Lung (tissue), 17 donors: ENCODE measurements at places on chromosomes 4 and X. TPM values are rescaled to one million over a fixed set of nuclear protein-coding genes. Genes with fewer than 3 reads are reported as not detected.

The PCYT1B gene
- total RNA-seq, result 5.0 TPM

The CXCL11 gene
- total RNA-seq, result 0.58 TPM

The PNMA6E gene
- total RNA-seq, result not detected

The DOK7 gene
- total RNA-seq, result 0.63 TPM

The MAOA gene
- total RNA-seq, result 187 TPM

The IL13RA2 gene
- total RNA-seq, result 3.3 TPM

DNA sequence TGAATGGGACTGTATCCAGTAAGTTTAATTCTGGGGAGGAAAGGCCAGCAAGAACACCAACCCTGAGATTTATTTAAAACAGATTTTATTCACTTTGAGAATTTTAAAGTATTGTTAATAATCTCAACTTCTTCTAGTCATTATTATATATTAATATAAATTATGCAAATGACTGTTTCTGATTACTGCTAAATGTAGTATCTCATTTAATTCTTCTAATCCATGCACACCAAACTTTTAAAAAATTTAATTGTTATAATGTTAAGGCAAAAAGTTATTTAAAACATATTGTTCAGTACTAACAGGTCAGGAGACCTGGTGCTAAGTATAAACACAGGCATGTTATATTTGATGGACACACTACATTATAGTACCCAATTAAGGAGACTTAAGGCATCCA is 8.1 kb downstream of the RLIM start:
- no peaks in the 10 kb centered on the region for H3K4me1 ChIP-seq
- no peak for DNase-seq
- no peak overlapping the region for H3K27ac ChIP-seq

- no peaks in the 10 kb centered on the region for H3K36me3 ChIP-seq
- no peaks in the 10 kb centered on the region for H3K27me3 ChIP-seq
- no peak overlapping the region for H3K4me3 ChIP-seq
- H3K4me1 ChIP-seq, result no peaks in the 10 kb centered on the region
These were observed 394.7 kb upstream of the ATOH1 start for GRCh38 chr4:93433840-93434239.

GRCh38 chrX:50407976-50408375 is 62.6 kb downstream of the DGKK start:
- H3K4me1 ChIP-seq, result no peaks in the 10 kb centered on the region
- no peaks in the 10 kb centered on the region for H3K36me3 ChIP-seq
- DNase-seq, result no peak
- no peak overlapping the region for H3K27ac ChIP-seq

DNA sequence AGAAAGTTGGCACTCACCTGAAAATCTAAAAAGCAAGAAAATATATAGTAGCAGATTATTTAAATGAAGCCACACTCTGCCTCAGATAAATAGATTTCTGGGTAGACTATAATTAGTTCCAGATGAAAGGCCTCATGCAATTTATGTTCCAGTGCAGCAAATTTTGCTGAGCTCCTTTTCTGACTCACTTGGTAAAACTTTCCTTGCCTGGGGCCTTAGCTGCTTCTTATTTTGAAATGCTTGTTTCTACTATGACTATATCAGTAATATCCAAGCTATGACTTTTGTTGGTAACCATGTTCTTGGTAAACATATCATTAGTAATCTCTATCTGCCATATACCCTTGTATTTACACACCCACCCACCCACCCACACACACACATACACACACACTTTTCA is 961.8 kb downstream of the SH3BGRL start:
- no peaks in the 10 kb centered on the region for H3K36me3 ChIP-seq
- H3K4me3 ChIP-seq, result no peak overlapping the region
- H3K27ac ChIP-seq, result no peak overlapping the region
- no peaks in the 10 kb centered on the region for H3K27me3 ChIP-seq

- no peak overlapping the region for H3K27ac ChIP-seq
- H3K27me3 ChIP-seq, result no peaks in the 10 kb centered on the region
- H3K36me3 ChIP-seq, result no peaks in the 10 kb centered on the region
- H3K4me1 ChIP-seq, result no peaks in the 10 kb centered on the region
- H3K4me3 ChIP-seq, result no peak overlapping the region
These were observed 747.2 kb downstream of the STPG2 start for GRCh38 chr4:97396097-97396496.

DNA sequence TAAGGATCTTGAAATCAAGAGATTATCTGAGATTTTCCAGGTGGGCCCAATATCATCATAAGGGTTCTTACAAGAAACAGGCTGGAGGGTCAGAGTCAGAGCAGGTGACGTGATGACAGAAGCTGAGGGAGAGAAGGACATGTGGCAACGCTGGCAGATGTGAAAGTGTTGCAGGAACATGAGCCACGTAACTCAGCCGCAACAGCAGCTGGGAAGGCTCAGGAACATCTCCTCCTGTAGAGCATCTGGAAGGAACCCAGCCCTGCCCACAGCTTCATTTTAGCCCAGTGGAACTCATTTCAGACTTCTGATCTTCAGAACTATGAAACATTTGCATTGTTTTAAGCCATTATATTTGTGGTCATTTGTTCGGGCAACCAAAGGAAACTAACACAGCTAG is 156.3 kb upstream of the VEGFC start:
- DNase-seq, result peak; percentile 88
- no peak overlapping the region for H3K27ac ChIP-seq
- no peaks in the 10 kb centered on the region for H3K36me3 ChIP-seq
- peaks cover 30% of the 10 kb centered on the region for H3K4me1 ChIP-seq
- no peak overlapping the region for H3K4me3 ChIP-seq

GRCh38 chr4:117328333-117328732 is 243.0 kb upstream of the TRAM1L1 start:
- peak; percentile 3 for DNase-seq
- no peak overlapping the region for H3K27ac ChIP-seq
- H3K4me1 ChIP-seq, result no peaks in the 10 kb centered on the region
- H3K4me3 ChIP-seq, result no peak overlapping the region
- no peaks in the 10 kb centered on the region for H3K36me3 ChIP-seq
- H3K27me3 ChIP-seq, result no peaks in the 10 kb centered on the region

GRCh38 chr4:46586566-46586965 is 196.6 kb upstream of the GABRA2 start:
- no peaks in the 10 kb centered on the region for H3K4me1 ChIP-seq
- H3K27ac ChIP-seq, result no peak overlapping the region
- H3K27me3 ChIP-seq, result no peaks in the 10 kb centered on the region
- H3K4me3 ChIP-seq, result no peak overlapping the region
- no peak for DNase-seq
- no peaks in the 10 kb centered on the region for H3K36me3 ChIP-seq

DNA sequence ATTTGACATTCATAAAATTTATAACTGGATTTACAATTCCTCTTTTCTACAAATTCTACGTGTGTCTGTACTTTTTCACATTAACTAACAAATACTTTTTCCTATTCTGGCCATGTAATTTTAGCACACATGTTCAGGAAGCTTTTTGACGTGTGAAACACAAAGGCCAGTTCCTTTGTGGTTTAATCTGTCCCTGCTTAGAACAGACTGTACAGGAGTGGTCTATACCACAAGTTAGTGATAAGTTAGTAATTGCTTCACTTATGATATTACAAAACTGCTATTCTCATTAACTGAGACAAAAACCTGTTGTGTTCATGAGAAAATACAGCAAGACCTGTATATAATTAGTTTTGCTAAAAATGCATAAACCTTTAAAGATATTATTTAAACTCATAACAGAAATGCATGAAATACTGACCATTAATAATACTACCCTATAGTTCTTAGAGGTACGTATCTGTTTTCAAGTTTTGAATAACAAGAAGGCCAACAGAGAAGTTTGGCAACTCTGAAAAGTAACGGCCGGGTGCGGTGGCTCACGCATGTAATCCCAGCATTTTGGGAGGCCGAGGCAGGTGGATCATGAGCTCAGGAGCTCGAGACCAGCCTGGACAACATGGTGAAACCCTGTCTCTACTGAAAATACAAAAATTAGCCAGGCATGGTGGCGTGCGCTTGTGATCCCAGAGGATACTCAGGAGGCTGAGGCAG is 13.7 kb upstream of the AREG start:
- no peak overlapping the region for H3K27ac ChIP-seq
- no peaks in the 10 kb centered on the region for H3K36me3 ChIP-seq
- no peak overlapping the region for H3K4me3 ChIP-seq
- no peaks in the 10 kb centered on the region for H3K4me1 ChIP-seq

DNA sequence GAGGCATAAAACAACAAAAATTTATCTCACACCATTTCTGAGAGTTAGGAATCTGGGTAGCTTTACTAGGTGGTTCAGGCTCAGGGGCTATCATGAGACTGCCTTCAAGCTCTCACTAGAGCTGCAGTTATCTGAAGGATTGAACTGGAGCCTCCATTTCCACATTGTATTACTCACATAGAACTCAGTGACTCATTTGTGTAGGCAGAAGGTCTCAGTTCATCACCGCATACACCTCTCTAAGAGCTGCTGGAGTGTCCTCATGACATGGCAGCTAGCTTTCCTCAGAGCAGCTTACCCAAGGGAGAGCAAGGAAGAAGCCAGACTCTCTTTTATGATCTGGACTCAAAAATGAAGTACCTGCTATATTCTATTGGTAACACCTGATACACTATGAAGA is 389.2 kb downstream of the IQCM start:
- H3K4me1 ChIP-seq, result no peaks in the 10 kb centered on the region
- no peaks in the 10 kb centered on the region for H3K27me3 ChIP-seq
- no peak overlapping the region for H3K27ac ChIP-seq
- no peaks in the 10 kb centered on the region for H3K36me3 ChIP-seq
- no peak for DNase-seq
- H3K4me3 ChIP-seq, result no peak overlapping the region

DNA sequence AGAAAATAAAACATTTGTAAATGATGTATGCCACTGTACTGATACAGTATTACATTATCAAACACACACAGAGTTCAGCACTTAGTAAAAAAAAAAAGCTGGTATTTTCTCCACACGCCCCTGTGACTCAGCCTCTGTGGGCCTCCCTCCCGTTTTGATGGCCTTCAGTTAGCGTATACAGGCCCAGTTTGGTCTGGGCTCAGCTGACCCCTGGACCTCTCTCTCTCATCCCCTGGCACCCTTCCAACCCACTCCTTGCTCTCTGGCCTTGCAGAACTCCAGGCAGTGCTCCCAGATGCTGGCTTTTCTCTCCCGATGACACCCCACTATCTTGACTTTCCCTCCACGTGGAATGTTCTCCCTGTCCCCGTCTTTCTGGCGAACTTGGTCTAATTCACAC is 89.0 kb upstream of the LIMCH1 start:
- H3K36me3 ChIP-seq, result no peaks in the 10 kb centered on the region
- DNase-seq, result no peak
- no peaks in the 10 kb centered on the region for H3K4me1 ChIP-seq
- no peak overlapping the region for H3K27ac ChIP-seq
- no peak overlapping the region for H3K4me3 ChIP-seq

DNA sequence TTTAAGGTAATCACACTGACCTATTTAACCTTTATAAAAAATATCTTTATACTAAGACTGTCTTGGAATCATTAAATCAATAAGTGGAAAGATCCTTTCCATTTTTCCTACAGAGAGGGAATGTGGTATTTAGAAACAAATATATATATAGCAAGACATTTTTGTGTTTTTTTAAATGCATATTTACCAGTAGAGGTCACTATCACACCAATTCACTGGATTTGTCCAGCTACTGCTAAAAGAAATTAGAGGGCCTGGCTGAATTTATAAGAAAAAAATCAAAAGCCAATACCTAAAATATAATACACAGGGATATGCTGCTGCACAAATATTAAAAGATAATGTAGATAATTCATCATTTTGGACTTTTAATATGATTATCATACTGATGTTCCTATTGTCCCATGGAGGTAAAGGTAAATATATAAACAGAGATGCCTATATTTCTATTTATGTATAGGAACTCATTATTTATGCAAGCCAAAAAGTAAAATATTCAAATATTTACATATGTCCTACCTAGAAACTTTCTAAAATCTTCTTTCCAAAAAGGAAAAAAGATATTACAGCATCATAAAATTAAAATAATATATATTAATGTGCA is 69.5 kb downstream of the PDE5A start:
- H3K4me3 ChIP-seq, result no peak overlapping the region
- H3K36me3 ChIP-seq, result no peaks in the 10 kb centered on the region
- no peaks in the 10 kb centered on the region for H3K4me1 ChIP-seq
- DNase-seq, result peak; percentile 89
- no peaks in the 10 kb centered on the region for H3K27me3 ChIP-seq

DNA sequence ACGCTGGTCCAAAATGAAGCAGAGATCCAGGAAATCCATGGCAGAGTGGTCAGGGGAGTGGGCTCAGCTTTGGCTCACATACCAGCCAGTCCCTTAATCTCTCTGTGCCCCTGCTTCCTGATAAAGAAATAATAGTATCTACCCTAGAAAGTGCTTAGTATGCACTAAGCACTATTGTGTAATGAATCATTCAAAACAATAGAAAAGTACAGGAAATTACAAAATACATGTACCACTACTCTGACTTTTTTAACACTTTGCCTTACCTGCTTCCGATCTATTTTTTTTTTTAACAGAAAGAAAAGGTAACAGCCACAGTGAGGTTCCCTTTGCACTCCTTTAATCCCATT is 49.9 kb downstream of the TBC1D9 start:
- H3K4me3 ChIP-seq, result no peak overlapping the region
- DNase-seq, result no peak
- no peaks in the 10 kb centered on the region for H3K36me3 ChIP-seq
- no peaks in the 10 kb centered on the region for H3K27me3 ChIP-seq
- H3K27ac ChIP-seq, result no peak overlapping the region

DNA sequence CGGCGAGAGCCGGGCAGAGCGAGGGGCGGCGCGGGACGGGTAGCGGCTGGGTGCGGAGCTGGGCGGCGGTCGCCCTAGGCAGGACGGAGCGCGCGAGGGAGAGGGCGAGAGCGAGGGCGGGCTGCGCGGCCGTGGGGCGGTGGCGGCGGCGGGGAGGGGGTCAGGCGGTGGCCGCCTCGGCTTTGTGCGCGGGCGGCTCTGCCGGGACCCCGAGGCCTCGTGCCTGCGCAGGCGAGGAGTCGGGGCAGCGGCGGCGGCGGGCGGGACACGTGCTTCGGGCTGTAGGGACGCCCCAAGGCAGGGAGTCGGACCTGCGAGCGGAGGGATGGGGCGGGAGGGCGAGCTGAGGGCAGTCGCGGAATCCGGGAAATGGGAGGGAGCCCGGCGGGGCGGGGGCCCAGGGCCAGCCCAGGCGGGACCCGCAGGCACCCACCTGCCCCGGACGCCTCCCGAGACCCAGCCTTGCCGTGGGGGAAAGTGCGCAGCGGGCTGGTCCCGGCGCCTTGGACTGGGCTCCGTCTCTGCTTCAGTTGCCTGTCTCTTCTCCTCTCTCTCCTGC is 465 bp downstream of the BMPR1B start:
- H3K27ac ChIP-seq, result no peak overlapping the region
- peaks cover 78% of the 10 kb centered on the region for H3K27me3 ChIP-seq
- peak overlapping the region; percentile 27 for H3K4me3 ChIP-seq
- H3K36me3 ChIP-seq, result no peaks in the 10 kb centered on the region

- H3K4me3 ChIP-seq, result no peak overlapping the region
- no peak overlapping the region for H3K27ac ChIP-seq
These were observed 23.2 kb upstream of the SMIM20 start for GRCh38 chr4:25890571-25891485.

GRCh38 chr4:185885075-185885474 is 73.1 kb upstream of the SORBS2 start:
- no peaks in the 10 kb centered on the region for H3K36me3 ChIP-seq
- DNase-seq, result no peak
